Cerebellum (tissue), 4 donors: ENCODE measurements at places on chromosomes 3 and 15. TPM values are rescaled to one million over a fixed set of nuclear protein-coding genes. Genes with fewer than 3 reads are reported as not detected.

MUSTN1 gene
- total RNA-seq, result 0.82 TPM

SPPL2A gene
- 34.8 TPM for total RNA-seq

KLHL40 gene
- 0.09 TPM for total RNA-seq

PLSCR2 gene
- total RNA-seq, result not detected

SEMA6D gene
- 102 TPM for total RNA-seq

B4GALT4 gene
- total RNA-seq, result 7.9 TPM

IL17RD gene
- 29.3 TPM for total RNA-seq

ACTRT3 gene
- total RNA-seq, result 4.5 TPM

SLC22A13 gene
- 1.4 TPM for total RNA-seq

MASP1 gene
- 50.4 TPM for total RNA-seq

AHSG gene
- total RNA-seq, result 0.27 TPM

SOX14 gene
- total RNA-seq, result 0.73 TPM

ARPIN gene
- total RNA-seq, result 16.3 TPM

RABL3 gene
- 17.7 TPM for total RNA-seq

PDE12 gene
- 16.0 TPM for total RNA-seq

C3orf20 gene
- 0.18 TPM for total RNA-seq

CCR9 gene
- not detected for total RNA-seq

ARHGEF3 gene
- total RNA-seq, result 16.2 TPM

COL8A1 gene
- 1.1 TPM for total RNA-seq

CELSR3 gene
- total RNA-seq, result 37.4 TPM

SYNPR gene
- total RNA-seq, result 6.1 TPM

RFX7 gene
- total RNA-seq, result 25.7 TPM

IGSF11 gene
- total RNA-seq, result 21.0 TPM

AMOTL2 gene
- total RNA-seq, result 49.3 TPM

ARPP21 gene
- 81.5 TPM for total RNA-seq

ANKRD63 gene
- 0.27 TPM for total RNA-seq

FHIT gene
- 5.4 TPM for total RNA-seq

GOLGA8J gene
- 0.36 TPM for total RNA-seq

FBXW12 gene
- 1.2 TPM for total RNA-seq

CAV3 gene
- total RNA-seq, result not detected

AEN gene
- total RNA-seq, result 4.4 TPM

STRIT1 gene
- not detected for total RNA-seq

SYNM gene
- total RNA-seq, result 11.9 TPM

DNAJA4 gene
- 26.5 TPM for total RNA-seq

TRIM69 gene
- 34.3 TPM for total RNA-seq

RPSA gene
- 731 TPM for total RNA-seq

GPR156 gene
- total RNA-seq, result 6.2 TPM

TIGIT gene
- total RNA-seq, result 0.45 TPM

ATP10A gene
- total RNA-seq, result 1.6 TPM

TMCC1 gene
- 68.0 TPM for total RNA-seq

TMEM207 gene
- total RNA-seq, result not detected

GNAT1 gene
- total RNA-seq, result not detected

RMDN3 gene
- total RNA-seq, result 15.4 TPM
